ENCODE measurements at places on chromosomes 6 and 20. TPM values are rescaled to one million over a fixed set of nuclear protein-coding genes. Genes with fewer than 3 reads are reported as not detected.

EFHC1 gene
- total RNA-seq, result 2.6 TPM

GRCh38 chr6:162195441-162195840, 532.1 kb downstream of the PRKN start:
- no peak for DNase-seq

DNA sequence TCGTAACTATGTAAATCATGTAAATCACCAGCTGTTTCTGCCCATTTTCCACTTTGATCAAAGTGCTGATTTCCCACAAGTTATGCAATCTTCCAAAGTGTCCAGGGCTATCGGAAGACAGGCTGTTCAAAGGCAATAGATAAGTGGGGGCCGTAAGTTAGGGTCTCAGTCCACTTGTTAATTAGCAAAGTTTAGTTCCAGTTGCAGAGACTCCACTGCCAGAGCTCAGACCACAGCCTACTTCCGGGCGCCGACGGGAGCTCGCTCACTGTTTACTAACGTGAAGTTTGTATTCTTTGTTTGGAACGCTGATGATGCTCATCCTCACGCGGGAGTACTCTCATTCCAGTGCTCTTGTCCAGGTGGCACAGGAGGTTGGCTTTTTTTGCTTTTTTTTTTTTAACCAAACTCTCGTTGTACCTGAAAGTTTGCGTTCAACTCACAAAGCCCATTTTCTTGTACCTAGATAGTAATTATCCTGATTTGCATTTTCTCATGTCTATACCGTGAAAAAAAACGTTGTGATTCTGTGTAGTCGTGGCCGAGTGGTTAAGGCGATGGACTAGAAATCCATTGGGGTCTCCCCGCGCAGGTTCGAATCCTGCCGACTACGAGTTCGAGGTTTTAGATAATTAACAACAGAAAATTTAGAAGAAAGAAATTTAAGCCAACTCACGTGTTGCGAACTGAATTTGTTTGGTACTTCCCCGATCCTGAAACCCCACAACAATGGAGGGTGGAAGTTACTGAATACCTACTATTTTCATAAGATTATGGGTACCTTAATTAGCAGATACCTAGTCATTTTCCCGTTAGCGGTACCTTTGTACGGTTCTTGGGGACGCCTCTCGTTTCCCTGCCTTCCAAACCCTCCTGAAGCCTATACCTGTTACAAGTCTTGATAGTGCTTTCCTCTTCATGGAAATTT, 29.9 kb upstream of the ZNF184 start:
- peak; percentile 40 for DNase-seq

- no peak for DNase-seq
Observed at GRCh38 chr6:20802596-20802995, 268.3 kb downstream of the CDKAL1 start.

GRCh38 chr6:121216928-121217327, 117.4 kb downstream of the TBC1D32 start:
- no peak for DNase-seq

DNA sequence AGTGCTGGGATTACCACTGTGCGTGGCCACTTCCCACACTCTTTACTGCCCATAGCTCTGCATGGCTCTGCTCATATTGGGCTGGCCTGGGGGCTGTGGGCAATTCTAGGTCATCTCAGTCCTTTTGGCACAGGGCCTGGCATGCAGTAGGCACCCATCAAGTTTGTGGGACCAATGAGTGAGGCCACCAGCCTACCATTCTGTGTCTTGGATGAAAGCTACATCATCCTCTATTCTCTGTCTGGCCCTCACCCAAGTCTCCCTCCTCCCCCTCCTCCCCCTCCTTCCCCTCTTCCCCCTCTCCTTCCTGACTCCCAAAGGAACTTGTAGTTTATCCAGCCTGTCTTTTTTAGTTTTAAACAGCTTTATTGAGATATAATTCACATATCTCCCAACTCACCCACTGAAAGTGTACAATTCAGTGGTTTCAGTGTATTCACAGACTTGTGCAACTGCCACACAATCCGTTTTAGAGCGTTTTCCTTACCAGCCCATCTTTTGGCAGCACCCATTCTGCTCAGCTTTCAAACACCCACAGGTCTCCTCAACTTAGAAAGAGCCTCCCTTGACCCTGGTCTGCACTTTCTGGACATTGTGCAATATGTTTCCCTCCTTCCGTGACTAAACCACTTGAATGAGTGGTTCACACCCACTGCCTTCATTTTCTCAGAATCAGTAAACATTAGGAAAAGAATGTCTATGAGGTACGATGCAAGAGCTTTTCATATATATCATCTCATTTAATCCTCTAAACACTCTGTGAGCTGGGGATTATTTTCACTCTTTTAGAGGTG, 21.5 kb upstream of the MRPS18A start:
- no peak for DNase-seq

DNA sequence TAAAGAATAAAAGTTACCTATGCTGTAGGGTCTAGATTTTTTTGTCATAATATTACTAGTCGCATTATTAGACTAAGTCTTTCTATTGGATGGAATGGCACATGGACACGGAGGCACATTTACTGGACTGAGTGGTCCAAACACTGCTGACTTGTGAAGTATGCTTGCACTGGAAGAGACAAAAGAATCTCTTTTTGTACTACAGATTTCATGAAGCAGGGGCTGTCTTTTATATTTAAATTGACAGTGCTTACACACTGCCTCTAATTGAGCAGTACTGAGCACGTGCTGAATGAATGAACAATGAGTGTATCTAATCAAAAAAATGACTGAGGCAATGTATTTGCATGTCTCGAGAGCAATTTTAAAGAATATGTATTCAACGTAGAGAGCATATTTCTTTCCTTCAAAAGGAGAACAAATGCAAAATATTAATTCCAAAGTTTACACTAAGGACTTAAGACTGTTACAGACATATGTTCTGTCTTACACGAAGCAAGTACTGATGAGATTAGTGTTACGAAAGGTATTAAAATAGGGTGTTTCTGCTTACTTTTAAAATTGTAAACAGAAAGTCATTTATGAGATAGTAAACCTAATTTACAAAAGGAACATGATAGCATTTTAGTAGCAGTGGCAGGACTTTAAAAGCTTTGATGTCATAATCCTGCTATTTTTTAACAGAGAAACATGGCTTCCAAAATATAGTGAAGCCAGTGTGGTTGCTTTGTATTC, 8.3 kb downstream of the ELOVL2 start:
- DNase-seq, result no peak

CLIC1 gene
- 377 TPM for total RNA-seq
